ENCODE measurements at places on chromosomes 3 and 15.

DNA sequence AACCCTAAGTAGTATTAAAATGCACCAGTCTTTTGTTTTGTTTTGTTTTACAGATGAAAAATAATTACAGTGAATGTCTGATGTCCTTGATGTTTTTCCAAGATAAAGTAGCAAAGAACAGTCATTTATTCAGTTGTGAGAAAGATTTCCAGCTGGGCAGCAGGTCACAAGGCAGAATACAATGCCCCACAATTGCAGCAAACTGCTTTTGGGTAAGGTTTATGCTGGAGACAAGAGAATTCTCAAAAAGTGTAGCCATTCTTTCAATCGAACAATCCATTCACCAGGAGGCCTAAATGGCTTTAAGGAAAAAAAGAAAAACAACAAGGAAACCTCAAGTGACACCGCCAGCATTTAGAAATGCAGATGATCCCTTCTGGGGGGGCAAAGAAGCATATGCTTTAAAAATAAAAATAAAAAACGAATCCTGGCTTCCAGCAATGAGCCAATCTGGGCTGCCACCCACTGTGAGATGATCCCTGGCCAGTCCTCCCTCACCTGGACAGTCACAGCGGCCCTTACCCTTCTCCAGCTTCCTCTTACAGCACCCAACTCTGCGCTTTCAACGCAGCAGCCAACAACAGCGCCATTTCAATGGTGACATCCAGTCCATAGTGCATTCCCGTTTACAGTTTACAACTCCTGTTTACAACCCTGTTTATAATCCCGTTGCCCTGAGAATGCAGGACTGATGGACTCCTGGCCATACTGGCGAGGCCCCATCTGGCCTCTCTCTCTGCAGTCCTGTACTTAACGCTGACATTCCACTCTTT lies 25.7 kb upstream of the WNT5A start:
- DNase-seq, result no peak

DNA sequence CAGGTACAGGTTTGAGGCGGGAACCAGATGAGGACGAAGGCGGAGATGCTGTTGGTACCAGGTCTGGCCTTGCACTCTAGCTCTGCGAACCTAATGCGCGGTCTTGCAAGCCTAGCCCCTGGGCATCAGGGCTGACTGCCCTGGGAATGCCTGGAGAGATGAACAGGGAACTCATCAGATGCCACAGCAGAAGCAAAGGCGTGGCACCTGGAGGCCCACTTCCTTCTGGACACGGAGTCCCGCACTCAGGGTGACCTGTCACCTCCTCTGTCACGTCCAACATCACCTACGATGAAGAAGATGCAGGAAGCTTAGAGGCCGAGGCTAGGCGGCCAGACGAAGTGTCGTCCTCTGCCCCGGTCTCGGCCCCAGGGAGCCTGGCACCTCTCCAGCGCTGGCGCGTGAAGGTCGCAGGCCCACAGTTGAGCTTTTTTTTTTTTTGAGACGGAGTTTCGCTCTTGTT lies 9.4 kb downstream of the RPLP1 start:
- peak; percentile 46 for DNase-seq

GRCh38 chr3:187382609-187383151 lies 14.5 kb downstream of the RTP4 start:
- no peak for DNase-seq

DNA sequence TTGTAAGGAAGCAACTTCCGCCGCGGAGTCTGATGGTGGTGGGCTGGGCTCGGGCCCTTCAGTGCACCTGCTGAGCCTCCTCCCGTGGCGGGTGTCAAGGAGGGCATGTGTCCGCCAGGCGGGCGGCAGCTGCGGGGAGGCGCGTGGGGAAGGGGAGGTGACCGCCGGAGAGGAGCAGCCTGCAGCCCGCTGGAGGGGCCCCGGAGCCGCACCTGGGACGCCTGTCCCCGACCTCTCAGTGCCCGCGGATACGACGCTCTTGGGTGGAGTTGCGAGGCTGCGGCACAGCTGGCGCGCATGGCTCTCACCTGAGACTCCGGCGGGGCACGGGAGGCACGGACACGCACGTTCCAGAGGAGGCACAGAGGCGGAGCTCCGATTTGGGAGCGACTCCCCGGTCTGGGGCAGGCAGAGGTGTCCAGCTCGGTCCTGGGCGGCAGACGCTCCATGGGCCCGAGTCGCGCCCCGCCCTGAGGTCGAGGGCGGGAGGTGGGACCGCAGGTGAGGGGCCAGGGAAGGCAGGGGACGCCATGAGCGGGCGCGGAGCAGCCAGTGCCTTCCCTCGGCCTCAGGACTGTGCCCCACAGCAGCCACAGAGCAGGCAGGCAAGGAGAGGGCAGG lies 50.2 kb upstream of the PRR20G start:
- no peak for DNase-seq
